DMS53 (cell line): ENCODE measurements at places on chromosomes 5 and 9.

DNA sequence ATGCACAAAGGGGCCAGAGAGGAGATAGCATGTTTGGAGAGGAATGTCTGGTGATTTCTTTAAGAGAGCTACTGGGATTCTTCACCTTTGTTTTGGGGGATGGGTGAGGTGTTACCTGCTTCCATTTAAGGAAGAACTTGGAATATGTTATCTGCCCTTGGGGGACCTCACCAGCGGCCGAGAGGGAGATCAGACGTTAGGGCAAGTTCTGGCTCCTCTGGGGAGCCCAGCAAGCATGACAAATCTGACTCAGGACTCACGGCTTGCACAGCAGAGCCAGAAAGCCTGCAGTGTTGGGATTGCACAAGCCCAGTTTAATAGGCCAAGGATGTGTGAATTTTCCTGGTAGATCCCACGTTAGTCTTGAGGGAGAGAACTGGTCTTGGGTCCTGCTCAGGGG is 40.3 kb downstream of the SLC28A3 start:
- DNase-seq: no peak

DNA sequence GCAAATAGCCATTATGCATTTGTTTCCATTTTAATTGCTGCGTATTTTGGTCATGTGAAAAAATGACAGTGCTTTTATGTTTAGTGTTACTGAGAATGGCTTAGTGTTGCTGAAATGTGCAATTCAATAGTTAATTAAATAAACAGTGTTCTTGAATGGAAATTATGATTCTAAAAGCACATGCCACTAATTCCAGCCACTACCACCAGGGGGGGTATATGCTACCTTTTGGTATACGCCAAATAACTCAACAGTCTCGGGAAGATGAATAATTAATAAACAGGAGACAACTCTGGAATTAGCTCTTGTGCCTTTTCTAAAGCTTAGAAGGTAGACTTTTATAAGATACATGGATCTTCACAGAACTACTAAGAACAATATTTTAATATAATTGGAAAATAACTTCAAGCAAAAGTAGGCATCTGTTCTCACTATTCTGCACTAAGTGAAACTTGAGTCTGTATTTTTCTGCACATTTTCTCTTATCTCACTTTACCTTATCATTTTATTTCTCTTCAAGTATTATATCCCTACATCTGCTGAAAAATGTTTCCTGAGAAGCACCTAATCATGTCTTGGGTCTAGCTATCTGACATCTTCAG is 83.5 kb upstream of the MINAR2 start:
- peak; percentile 76 for DNase-seq

DNA sequence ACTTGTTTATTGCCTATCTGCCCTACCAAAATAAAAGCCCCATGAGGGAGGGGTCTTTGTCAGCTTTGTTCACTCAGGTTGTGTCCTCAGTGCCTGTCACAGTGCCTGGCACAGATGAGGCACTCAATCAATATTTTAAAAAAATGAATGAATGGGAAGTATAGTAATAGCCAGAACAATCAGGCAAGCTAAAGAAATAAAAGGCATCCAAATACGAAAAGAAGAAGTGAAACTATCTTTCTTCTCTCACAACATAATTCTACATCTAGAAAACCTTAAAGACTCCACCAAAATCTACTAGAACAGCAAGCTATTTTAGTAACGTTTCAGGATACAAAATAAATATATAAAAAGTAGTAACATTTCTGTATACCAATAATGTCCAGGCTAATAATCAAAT is 37.8 kb upstream of the C5orf63 start:
- DNase-seq: no peak

- peak; percentile 96 for DNase-seq
Observed at GRCh38 chr5:131536211-131536826, 98.7 kb downstream of the RAPGEF6 start.

DNA sequence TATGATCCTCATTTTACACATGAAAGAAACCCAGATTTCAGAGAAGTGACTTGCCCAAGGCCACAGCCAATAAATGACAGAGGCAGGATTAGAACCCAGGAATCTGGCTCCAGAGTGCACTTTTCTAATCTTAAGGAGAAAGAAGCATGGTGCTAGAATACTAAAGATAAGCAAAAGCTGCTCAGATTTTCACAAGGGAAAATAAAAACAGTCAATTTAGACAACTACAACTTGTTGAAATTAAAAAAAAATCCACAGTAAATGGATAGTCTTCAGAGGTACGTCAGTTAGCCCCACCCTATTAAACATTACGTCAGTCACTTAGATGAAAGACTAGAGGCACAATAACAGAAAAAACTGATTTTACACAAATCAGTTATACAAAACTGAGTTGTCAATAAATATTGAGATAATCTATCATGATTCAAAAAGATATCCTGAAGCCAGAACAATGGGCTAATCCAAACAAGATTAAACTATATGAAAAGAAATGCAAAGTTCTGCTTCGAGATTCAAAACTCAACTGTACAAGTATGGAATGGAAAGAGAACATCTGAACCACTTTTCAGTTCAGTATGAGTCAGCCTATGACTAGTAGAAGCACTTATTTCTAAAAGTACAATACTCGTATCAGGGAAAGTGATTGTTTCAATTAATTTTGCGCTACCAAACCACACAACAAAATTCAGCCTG is 9.3 kb downstream of the TMEM245 start:
- peak; percentile 27 for DNase-seq

GRCh38 chr9:4520055-4520454 is 29.8 kb downstream of the SLC1A1 start:
- no peak for DNase-seq

- DNase-seq: no peak
Observed at GRCh38 chr5:151822141-151822540, 50.4 kb downstream of the G3BP1 start.

GRCh38 chr5:143128412-143129071 is 274.9 kb downstream of the NR3C1 start:
- DNase-seq: no peak

DNA sequence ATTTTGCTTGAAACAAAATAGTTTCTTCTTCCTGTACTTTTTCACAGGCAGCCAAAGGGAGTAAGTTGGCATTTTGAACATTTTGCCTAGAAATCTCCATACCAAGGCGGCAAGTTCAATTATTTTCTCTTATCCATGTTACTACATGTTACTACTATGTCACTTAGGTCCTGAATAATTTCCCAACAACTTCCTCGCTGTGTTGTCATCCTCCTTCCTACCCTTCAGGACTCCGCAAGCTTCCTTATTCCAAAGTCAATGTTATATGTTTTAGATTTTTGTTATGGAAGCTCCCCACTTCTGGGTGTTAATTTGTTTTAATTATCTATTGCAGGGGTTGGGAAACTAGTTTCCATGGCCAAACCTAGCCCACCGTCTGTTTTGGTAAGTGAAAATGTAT is 9.9 kb upstream of the B4GALT1 start:
- DNase-seq: no peak

DNA sequence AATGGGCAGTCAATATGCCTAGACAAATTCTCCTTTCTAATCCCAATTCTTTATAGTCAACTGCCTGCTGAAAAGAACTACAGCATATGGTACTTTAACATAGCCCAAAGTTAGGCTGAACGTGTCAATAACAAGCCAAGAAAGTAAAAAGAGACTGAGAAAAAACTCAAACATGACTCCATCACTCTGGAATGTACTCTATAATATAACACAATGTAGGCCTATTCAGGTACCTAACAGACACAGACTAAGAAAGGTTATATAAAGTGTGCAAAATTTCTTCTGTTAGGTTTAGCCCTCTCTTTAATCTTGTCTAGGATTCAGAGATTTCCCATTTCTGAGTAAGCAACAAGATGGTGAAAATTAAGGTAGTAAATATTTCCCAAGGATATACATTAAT is 209.7 kb upstream of the PRR16 start:
- peak; percentile 20 for DNase-seq

DNA sequence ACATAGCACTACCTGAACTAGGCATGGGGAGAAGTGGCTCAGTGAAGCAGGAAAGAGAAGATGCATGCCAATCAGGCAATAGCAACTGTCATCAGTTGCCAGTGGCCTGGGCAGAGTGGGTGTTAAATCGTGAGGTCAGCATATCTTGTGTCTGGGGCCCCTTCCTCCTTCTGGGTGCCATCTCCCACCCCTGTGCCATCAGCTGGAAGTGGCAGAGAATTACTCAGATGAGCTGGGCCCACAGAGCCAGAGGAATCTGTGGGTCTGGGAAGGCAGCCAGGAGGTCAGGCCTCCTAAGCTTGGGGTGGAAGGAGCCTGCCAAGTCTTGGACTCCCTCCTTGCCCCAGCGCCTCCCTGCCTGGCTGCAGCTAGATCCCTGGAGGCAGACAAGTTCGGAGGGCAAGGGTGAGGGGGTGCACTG is 66.5 kb downstream of the GALNT12 start:
- DNase-seq: no peak

DNA sequence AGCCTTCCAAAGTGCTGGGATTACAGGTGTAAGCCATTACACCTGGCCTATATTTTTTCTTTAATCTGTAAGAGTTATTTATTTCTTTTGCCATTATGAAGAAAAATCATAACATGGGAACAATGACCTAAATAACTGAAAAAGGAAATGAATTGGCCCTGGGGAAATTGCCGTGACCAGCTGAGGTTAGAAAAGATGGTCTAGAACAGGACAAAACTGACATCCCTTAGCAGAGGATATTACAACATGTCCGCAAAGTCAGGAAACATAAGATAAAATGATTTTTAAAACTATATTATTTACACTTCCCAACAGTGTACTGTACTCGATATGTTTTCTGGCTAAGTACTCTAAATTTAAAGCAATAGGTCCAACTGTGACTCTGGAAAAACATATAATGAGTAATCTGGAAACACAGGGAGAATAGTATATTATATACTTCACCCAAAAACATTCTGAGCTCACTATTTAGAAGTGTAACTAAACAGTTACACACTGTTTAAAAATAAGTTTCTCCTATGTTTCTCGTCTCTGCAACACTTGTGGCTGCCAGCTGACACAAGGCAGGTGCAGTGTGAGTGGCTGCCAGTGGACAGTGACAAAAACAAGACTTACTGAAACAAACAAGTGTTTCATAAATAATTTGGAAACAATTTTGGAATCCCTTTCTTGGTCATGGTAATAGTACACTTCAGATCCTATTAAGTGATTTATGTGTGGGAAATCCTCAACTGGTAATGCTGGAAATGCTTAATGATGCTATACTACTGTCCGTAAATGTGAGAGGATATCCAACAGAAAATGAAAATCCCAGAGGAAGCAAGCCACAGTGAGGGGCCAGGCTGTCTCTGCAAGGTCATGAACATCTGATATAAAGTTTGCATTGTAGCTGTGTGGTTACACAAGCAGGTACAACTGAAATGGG is 69.1 kb downstream of the C9orf85 start:
- DNase-seq: no peak

DNA sequence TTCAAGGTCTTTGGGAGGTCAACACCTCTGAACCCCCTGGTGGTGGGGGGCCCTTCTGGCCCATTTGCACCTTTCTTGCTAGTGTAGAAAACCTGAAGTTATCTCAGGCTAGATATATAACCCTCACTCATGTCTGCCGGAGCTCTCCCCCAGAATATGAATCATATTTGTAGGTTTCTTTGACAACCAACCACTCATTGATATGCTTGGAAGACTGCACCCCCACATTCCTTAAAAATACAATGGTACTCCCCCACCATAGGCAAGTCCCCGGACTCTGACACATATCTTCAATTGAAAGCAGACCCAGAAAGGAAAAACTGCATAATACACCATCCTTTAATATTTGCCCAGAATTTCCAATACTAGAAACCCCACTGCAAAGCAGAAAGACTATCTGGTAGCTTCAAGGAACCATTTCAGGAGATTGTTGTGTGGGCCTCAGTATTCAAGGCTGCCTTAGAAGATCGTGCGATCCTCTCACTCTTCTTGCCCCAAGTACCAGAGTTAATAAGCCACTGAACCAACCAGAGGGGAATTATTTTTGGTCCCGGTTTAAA is 978 bp upstream of the UBE2B start:
- DNase-seq: no peak

DNA sequence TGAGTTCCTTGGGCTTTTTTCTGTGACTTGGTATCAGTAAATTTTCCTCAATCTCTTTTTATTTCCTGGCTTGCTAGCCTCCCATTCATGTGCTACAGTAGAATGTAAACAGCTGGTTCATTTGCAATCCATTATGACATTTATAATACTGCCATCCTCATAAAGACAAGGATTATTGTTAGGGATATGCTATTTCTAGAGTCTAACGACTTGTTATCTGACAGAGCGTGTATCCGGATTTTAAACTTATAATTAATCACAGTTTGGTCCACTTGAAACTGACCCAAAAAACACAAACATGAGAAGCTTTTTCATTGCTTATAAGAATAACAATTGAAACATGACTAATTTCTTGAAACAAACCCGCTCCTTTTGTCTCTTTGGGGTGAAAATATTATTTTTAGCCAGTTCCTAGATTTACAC is 585.8 kb downstream of the TLE4 start:
- DNase-seq: no peak

DNA sequence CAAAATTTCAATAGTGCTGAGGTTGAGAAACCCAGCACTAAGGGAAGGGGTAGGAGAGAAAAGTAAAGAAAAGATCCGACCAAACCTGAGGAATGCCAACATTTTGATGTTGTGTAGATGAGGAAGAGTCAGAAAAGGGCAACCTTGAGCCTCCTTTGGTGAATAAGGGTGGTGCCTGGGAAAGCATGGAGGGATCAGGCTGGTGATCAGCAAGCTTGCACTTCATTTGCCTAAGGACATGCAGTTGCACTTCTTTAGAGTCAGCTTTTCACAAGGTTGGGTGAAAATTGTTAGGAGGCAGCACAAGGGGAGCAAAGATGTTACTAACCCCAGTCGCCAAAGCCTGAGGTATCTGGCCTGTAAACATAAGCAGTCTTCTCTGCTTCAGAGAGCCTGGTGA is 20.4 kb downstream of the ATP6V0E1 start:
- DNase-seq: no peak

DNA sequence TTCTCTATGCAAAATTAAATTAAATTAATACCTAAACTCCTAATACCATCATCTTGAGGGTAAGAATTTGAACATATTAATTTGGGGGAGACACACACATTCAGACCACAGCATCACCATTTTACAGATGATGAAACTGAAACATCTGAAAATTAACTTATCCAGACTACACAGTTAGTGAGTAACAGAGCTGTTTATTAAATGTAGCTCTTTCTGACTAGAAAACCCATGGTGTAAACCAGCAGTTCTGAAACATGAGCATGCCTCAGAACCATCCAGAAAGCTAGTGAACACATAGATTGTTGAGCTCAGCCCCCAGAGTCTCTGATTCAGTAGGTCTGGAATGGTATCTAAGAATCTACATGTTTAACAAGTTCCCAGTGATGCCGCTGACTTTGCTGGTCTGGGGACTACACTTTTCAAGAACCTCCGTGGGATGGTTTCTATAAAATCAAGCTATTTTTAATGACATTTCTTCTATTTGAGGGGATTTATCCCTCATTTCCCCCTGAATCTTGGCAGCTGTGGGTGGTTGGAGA is 113.5 kb downstream of the RORB start:
- no peak for DNase-seq

DNA sequence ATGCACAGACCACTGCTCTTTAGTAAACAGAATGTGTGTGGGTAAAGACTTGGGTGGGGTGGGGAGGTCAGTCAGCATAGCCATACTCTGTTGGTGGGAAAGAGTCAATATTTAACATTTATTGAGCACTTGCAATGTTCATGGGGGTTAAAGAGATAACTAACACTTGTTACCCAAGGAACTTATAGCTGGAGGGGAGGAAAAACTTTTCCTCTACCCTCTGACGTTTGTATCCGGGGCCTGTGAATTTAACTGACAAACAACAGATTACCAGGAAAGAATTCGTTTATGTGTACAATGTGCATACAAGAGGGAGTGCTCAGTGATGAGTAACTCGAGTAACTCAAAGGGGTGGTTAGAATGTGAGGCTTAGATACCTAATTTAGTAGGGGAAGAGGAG is 6.8 kb upstream of the CLINT1 start:
- DNase-seq: no peak

GRCh38 chr5:41403846-41404245 is 106.6 kb downstream of the PLCXD3 start:
- DNase-seq: no peak
